ENCODE measurements at places on chromosomes 1 and 21.
A peak's percentile ranks its signal among the peaks of the same experiment; 100 is the strongest.

GRCh38 chr1:30881319-30882181 lies 27.0 kb downstream of the SDC3 start:
- no peak for DNase-seq

- peak; percentile 21 for DNase-seq
These were observed 225.8 kb upstream of the PROX1 start for GRCh38 chr1:213761845-213762407.

GRCh38 chr1:20662110-20662475 lies 924 bp upstream of the DDOST start:
- no peak for DNase-seq

DNA sequence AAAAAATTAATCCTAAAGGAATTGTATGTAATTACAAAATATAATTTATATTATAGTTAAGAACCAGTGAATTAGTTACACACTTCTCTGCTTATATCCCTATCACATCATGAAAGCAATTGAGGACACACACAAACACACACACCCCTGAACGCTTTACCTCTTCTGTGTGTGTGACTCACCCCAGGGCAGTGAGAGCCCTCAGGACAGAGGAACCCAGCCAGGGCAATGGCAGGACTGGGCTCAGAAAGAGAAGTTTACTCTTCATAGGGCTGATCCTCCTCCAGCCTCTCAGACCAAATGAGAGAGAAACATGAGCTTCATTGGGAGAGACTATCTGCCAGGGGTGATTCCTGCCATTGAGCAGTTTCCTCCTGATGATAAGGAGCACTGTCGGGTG lies 38.1 kb downstream of the SLC44A3 start:
- DNase-seq, result no peak

- no peak for DNase-seq
These were observed 26.3 kb upstream of the DISP1 start for GRCh38 chr1:222788402-222789156.

- no peak for DNase-seq
These were observed 3.0 kb downstream of the RWDD3 start for GRCh38 chr1:95236784-95237575.

GRCh38 chr1:218785928-218786327 lies 387.8 kb upstream of the LYPLAL1 start:
- DNase-seq, result no peak

DNA sequence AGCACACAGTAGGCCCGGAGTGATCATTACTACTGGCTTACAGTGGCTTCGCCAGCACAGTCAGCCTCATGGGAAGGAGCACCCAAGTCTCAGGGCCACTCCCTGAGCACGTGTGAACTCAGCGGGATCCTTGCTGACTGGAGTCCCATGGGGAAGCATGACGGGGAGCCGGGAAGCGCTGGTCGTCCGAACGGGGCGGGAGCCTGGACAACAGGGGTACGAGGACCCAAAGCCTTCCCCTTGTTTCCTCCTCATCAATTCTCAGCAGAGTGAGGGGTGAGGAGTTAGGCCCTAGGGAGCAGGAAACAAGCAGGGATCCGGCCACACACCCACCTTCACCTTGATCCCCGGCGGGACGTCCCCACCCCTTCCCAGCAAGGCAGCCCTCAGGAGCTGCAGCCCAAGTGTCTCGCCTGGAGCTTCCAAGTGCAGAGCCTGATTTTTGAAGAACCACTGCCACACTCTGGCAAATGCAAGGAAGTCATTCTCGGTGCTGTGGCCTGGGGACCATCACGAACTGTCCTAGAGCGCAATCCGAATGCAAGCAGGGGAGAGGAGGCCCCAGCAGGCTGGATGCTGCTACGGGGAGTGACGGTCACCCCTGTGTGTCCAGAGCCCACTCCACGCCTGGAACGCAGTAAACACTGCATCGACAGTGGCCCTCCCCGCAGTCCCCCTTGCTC lies 35.5 kb downstream of the TOMM20 start:
- no peak for DNase-seq

- DNase-seq, result no peak
These were observed 625 bp upstream of the DARS2 start for GRCh38 chr1:173823781-173824314.

- no peak for DNase-seq
These were observed 207.0 kb downstream of the TNR start for GRCh38 chr1:175536369-175536768.

DNA sequence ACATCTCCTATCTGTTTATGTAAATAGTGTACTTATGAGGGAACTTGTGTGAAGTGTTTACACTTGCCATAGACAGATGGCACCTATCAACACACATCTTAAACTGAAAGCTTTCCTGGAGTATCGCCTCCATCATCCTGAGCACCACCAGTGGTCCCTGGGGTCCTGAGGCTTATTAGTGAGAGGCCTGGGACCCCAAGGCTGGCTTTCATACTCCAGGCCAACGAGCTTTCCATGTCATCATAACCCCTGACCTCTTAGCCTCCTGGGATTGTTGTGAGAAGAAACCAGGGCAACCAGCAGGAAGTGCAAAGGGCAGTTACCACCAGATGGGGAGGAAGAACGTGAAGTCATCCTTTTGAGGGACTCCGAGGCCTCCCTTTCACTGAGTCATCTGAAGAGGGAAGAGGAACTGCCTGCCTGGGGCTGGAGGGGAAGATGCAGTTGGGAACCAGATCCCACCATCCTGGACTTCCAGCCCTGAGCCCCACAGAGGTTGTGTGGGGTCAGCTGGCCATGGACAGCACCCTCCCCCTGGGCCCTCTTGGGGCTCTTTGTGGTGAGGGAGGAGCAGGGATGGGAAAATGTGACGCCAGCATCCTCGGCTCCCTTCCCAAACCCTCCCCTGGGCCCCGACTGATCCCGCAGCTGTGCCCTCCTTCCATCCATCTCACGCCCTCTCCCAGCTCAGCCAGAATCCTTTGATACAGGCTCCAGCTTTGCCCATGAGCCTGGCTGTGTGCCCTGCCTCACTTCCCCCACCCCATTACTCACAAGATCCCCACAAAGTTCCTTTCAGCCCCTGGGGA lies 5.8 kb downstream of the INKA2 start:
- DNase-seq, result no peak

GRCh38 chr1:165616987-165617546 lies 14.0 kb upstream of the MGST3 start:
- DNase-seq, result no peak

DNA sequence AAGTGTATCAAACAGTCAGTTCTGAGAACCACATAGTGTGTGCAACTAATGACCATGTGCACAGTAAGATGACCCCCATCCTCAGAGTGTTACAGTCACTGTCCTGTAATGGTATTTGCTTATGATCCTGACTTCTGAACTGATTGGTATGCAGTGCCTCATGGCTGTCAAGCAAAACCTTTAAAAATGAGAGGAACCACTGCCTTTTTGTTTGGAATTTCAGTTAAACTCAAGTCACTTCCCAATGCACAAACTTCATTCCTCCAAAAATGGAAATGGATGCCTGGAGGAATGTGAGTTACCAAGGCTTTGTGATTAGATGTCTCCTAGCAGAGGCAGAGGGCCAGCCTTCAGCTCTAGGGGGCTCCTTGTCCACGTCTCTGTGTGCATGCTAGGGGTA lies 10.5 kb downstream of the C1orf198 start:
- DNase-seq, result no peak

DNA sequence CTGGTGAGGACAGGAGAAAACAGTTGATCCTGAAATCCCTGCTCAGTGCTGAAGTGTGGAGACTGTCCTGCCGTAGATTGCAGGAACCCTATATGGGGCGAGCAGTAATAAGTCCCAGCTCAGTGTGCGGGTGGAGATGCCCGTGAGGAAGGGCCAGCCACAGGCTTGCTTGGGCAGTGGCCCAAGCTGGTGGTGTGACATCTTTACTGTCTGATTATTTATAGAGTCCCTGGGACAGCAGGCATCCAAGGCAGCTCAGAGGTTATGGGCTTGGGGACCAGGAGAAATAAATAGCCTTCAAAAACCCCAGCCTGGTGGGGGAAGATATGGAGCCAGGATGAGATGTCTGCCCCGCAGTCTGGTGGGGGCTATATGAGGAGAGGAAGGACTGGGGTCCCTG lies 170.7 kb upstream of the POU3F1 start:
- DNase-seq, result no peak

GRCh38 chr1:14653461-14653960 lies 55.0 kb downstream of the KAZN start:
- DNase-seq, result no peak

- no peak for DNase-seq
These were observed 244.5 kb downstream of the NEGR1 start for GRCh38 chr1:72037745-72038343.

DNA sequence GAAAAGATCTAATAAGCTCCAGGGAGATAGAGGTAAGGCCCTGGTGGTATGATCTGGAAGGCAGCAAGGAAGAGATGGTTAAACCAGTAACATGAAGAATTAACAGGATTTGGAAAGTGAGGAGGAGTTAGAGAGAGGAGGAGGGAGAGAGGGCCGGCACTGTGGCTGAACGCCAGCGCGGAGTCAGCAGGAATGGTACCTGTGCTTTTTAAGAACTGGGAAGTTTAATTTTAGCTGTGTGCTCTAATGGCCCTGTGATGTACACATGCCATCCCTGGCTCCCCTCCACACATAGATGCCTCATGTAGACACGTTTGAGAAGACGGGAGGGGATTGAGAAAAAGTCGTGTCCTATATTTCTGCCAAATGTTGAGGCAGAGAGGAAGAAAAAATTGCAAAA lies 13.8 kb upstream of the AVPR1B start:
- DNase-seq, result no peak

- no peak for DNase-seq
These were observed 152.8 kb downstream of the PPP1R12B start for GRCh38 chr1:202501281-202501680.

DNA sequence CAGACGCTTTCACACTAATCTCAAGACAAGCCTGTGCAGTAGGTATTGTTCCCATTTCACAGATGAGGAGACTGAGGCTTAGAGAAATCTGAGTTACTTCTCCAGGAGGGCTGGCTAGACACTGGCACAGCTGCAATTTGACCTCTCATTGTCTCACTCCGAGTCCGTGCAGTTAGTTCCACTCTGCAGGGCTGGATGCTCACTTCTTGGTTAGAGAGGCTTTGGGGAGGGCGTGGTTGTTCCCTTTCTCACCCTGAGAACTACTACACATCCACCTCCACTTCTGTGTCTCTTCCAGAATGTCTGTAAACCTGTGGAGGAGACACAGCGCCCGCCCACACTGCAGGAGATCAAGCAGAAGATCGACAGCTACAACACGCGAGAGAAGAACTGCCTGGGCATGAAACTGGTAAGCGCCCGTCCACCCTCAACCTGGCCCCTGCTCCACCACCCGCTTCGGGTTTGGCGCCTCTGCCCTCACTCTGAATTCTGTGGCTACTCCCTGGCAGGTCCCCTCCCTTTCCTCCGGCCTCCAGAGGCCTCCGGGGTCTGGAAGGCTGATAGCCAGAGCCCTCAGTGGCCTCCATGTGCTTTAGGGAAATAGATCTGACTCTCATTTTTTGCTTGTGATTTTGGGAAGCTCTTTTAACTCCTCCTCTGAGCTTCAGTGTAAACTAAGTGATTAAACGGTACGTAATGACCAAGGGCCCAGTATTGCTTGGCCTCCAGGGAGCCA lies 29.1 kb downstream of the EIF2D start:
- peak; percentile 59 for DNase-seq

DNA sequence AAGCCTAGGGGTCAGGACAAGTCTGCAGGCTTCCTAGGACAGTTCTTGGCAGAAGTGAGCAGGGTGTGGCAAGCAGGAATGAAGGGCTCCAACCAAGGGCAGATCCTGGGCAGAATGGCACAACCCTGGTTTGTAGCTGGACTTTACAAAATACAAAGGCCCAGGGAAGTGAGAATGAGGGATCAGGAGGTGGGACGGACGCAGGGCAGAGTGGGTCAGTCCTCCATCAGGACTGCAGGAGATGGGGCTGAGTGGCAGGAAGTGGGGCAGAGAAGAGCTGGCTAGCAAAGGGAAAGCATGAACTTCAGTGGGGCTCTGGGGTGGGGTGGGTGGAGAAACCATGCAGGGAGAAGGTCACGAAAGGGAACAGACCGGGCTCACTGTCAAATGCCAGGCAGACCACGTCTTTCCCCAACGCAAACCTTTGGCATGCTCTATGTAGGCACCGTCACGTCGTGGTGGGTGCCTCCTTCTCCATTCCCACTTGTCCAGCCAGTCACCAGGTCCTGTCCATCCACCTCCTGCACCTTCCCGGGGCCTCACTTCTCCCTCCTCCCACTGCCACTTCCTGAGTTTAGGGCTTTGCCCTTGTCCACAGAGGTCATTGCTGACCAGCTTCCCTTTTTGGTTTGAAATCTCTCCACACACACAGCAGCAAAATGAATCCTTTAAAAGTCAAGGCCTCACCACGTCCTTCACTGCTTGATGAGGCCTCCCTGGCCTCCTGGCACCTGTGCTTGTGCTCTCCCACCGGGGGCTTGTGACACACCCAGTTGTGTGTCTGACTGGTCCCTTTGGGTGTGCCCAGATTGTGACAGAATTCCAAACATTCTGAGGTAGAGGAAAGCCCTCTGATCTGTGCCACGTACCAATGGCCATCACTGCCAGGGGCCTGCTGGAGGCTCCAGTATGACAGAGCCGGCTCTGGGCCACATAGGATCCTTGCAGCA lies 8.7 kb upstream of the CLDN19 start:
- no peak for DNase-seq

DNA sequence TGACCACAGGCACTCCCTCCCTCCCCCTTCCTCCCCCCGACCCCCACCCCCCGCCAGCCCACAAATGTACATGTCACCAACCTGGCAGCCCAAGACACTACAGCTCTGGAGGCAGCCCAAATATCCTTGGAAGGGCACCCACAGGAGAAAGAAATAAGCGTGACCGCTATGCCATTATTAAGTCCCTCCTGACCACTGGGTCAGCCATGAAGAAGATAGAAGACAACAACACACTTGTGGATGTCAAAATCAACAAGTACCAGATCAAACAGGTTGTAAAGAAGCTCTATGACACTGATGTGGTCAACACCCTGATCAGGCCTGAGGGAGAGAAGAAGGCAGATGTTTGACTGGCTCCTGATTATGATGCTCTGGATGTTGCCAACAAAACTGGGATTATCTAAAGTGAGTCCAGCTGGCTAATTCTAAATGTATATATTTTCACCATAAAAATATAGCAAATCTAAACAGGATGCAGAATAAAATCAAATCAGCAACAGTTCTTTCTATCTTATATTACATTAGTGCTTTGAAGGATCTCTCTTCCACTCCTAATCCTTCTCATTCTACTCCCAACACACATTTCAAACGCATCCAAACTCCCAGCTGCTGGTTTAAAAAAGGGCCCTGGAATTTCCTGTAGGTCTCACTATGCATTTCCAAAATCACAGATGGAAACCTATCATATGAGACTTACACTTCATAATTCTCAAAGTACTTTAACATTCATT lies 77.4 kb upstream of the SLFNL1 start:
- no peak for DNase-seq

- DNase-seq, result no peak
These were observed 41.5 kb downstream of the GALNT2 start for GRCh38 chr1:230108580-230108979.

Measured in stimulated activated CD4-positive, alpha-beta T cell treated with anti-CD3 and anti-CD28 coated beads, Interleukin-12 subunit alpha, Interleukin-12 subunit beta, amount 100 ng/mL, for 4 hours (primary cell).